ENCODE measurements at places on chromosomes 6 and 20.

- DNase-seq: no peak
Observed at GRCh38 chr6:88881451-88881850, 82.0 kb downstream of the RNGTT start.

GRCh38 chr20:62042025-62042820 lies 23.5 kb downstream of the TAF4 start:
- no peak for DNase-seq

DNA sequence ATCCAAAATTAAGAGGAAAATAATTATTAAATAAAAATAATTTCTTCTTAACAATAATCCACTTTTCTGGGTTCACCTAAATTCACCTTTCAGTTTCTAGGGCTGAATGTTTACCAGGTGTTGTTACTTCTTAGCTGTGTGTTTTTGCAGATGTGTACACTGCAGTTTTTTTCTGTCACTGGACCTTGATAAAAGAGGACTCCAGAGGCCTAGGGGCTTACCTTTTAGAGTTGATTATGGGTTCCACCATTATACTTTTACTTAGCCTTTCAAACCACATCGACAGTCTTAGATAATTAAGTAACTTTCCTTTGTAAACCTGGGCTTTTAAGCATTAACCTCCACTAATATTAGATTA lies 766.5 kb downstream of the BCKDHB start:
- no peak for DNase-seq

- no peak for DNase-seq
Observed at GRCh38 chr6:54188846-54189245, 77.6 kb downstream of the MLIP start.

GRCh38 chr6:22590423-22590822 lies 21.1 kb downstream of the HDGFL1 start:
- no peak for DNase-seq

DNA sequence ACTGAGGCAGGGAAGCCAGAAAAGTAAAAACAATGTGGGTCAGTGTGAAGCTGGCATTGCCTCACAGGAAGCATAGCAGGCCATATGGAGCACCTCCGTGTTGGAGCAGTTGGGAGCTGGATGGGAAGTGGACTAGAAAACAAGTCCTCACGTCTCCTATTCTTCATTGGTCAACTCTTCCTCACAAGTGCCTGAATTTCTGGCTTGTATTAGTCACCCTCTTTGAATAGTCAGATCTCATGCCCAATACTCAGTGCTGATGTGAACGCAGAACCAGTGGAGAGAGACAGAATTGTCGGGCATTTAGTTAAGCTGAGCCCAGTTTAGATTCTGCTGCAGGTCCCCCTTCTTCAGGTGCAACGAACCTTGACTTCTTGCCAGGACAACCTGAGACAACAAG lies 22.3 kb upstream of the RSPO3 start:
- DNase-seq: no peak

- no peak for DNase-seq
Observed at GRCh38 chr20:59470521-59470920, 133.8 kb upstream of the PHACTR3 start.

DNA sequence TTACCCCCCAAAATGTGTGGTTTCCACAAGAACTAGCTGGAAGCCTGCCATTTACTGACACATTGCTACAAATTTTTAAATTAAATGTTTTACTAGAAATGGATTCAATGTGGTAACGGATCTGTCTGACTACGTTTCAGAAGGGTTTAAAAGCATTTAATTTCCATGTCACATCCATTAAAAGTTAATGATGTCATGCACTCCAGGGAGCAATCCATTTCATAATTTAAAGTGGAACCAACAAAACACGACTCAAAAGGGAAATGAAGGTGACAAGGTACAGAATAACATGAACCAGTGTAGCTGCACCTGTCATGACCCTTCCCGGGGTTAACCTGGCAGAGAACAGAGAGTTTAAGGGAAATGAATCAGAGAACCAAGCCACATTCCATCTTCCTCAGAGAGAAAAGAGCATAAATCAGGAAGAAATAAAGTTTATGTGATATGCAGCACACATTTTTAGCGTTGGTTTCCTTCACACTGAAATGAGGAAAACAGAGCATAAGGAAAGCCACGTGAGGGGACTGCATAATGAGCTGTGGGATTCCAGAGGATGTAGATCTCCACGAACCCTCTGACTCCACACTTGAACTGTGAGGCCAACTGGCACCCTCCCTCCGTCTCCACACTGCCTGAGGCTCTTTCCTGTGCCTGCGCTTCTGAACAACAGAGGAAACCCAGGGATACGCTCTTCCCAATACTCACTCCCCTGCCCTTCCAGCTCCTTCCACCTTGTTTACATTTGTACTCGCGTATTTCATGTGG lies 170.3 kb upstream of the AHI1 start:
- no peak for DNase-seq

DNA sequence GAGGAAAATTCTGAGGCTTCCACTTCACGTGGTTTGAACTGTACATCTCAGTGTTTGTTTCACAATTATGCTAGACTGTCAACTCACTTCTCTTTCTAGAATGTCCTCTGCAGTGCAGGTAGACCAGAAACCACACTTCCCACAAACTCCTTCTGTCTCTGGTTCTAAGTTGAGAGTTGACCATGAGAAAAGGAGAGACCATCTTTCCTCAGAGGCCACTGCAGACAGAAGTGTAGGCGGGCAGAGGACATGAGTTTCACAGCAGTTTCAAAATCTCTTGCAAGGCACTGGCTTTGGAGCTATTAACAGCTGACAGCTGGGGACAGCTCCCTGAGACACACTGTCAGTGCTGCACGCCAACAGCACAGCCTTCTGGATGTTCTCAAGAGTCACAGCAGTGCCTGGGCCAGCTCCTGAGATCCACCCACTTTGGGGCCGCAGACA lies 55.4 kb upstream of the MOXD1 start:
- DNase-seq: no peak

DNA sequence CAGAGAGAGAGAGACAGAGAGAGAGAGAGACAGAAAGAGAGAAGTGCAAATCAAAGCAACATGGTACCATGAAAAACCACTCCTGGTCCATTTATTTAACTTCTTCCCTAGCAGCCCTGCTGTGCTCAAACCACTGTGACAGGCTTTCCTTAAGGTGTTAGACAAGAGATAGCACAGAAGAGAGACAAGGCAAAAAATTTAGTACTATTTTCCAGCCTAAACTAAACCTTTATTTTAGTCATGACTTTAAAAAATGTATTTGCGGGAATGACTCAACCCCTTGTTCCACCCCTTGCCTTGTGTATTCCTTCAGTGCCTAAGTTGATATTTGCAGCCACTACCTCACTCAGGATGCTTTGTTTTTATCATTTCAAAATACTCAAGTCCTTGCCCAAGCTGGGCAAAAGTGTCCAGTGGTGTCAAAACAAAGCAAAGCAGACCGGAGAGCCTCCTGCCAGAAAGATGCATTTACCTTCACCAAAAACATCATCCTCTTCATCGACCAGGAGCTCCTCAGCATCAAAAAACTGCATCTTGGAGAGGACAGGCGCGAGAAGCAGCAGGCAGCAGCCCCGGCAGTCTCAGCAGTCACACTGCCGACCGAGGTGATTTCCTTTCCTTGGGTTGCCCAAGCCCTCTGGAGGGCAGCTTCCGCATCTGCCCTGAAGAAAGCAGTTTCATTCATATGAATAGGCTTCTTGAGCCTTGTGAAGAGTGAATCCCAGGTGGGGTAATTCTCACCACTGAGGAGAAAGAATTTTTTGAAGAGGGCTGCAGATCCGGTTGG lies at the start of gene RIPOR2:
Gene RIPOR2, minus strand, starts transcription at position 595 of the 787 bp plus-strand sequence. Its CDS starts 62 bp downstream, at position 533.
- no peak for DNase-seq

GRCh38 chr20:36149469-36149868 lies 5.1 kb upstream of the EPB41L1 start:
- no peak for DNase-seq

Data from activated CD8-positive, alpha-beta memory T cell treated with anti-CD3 and anti-CD28 coated beads, Interleukin-2, amount 50 U/mL, for 48 hours (primary cell).